ENCODE measurements at places on chromosomes 16 and 17.

DNA sequence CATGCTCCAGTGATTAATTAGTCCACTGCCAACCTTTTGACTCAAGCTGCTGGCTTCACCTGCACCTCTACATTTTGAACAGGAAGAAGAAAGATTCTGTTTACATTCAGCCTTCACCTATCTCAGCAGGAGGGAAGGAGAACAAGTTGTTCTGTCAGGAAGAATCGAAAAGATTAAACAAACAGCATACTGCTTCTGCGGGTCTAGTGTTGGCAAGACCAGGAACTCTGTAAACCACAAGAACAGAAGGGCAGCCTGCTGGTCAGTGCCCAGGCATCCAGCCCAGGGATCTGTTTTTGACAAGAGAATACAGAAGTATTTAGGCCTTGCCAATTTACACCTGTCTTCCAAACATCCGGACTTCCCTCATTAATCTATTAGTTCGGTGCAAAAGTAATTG, 189.7 kb downstream of the CHD9NB start:
- no peak for DNase-seq

DNA sequence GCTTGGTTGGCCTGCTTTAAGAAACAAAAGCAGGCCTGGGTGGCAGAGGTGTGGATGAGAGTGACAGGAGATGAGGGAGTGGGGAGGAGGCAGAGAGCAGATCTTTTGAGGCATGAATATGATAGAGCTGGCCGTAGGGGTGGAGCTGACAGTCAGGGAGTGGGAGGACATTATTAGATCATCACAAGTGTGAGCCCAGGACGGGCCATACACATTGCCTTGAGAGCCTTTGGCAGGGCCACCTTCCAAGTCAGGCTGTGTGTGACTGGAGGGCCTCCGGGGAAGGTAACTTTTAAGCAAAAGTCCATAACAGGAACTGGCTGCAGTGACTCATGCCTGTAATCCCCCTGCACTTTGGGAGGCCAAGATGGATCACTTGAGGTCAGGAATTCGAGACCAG, 26.3 kb downstream of the GINS3 start:
- peak; percentile 95 for DNase-seq

DNA sequence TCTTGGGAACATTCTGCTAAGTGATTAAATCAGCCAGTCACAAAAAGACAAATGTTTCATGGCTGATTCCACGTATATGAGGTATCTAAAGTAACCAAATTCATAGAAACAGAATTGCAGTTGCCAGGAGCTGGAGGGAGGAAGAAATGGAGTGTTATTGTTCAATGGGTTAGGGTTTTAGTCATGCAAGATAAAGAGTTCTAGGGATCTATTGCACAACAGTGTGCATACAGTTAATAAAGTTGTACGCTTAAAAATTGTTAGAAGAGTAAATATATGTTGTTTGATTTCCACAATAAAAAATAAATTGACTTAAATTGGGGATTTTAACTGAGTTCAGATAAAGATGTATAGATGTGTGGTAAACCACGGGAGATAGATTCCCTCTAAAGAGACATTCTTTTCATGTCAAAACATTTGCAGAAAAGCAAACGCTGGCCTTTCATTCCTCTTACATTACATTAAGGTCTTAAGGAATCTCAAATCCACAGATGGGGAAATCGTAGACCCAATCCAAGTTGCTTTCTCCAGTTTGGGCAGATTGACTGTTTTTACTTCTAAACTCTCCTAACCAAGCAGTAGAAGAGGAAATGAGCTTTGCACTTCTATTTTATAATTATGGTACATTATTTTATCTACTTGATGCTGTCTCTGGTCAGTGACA, 4.6 kb downstream of the PRDM7 start:
- DNase-seq = no peak

GRCh38 chr17:50218071-50218759, 16.8 kb upstream of the COL1A1 start:
- DNase-seq = no peak

DNA sequence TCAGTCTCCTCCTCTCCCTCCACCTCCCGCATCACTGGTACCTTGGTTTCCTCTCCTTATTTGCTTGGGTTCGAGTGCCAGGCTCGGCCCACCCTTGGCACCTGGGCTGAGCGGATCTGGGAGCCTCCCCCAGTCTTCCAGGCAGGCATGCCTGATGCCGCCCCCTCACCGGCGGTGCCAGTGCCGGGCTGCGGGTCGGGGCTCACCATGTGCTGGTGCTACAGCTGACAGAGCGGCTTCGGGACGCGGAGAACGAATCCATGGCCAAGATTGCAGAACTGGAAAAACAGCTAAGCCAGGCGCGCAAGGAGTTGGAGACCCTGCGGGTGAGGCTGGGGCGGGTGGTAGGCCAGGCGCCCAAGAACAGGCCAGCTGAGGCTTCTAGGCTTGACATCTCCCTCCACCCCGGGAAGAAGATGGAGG, 19.2 kb downstream of the FMNL1 start:
- DNase-seq = no peak

DNA sequence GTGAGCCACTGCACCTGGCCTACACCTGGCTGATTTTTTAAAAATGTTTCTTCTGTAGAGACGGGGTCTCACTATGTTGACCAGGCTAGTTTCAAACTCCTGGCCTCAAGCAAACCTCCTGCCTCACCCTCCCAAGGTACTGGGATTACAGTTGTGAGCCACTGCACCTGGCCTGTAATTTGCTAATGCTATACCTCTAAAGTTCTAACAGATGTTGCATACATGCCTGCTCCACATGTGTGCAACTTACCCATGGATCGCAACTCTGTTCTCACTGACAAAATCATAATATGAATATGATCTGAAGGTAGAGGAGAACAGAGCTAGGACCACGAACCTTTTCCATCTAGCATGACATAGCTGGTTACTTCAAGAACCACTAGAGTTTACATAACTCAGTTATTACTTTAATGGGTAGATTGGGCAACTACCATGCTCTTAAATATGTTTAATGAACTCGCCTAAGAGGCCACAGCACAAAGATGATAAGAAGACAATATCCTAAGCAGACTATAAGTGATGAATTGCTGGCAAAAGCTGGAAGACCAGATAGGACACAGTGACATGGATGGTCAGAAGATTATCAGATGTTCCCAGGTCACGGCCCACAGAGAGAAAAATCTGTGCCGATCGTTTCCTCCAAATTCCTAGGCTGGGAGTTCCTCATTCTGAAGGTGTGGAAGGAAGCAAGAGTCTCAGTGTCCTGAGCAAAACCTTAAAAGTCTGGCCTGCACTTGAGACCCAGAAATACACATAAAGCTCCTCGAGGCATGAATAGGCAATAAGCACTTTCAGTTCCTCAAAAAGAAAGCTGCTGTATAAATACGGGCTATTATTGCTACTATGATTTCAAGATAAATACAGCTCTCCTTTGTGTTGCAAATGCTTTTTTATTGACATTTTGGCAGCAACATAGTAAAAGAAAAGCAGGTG, 53.6 kb upstream of the ICAM2 start:
- no peak for DNase-seq

GRCh38 chr17:71553381-71553780, 567.4 kb upstream of the SOX9 start:
- DNase-seq = no peak

GRCh38 chr17:46181940-46182339, 11.3 kb downstream of the KANSL1 start:
- no peak for DNase-seq

DNA sequence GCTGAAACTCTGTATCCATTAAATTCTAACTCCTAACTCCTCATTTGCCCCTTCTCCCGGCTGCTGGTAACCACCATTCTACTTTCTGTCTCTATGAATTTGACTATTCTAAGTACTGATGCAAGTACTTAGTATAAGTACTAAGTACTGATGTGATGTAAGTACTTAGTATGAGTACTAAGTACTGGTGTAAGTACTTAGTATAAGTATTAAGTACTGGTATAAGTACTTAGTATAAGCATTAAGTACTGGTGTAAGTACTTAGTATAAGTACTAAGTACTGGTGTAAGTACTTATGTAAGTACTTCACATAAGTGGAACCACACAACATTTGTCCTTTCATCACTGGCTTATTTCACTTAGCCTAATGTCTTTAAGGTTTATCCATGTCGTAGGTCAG, 32.3 kb upstream of the PRKCA start:
- DNase-seq = no peak

DNA sequence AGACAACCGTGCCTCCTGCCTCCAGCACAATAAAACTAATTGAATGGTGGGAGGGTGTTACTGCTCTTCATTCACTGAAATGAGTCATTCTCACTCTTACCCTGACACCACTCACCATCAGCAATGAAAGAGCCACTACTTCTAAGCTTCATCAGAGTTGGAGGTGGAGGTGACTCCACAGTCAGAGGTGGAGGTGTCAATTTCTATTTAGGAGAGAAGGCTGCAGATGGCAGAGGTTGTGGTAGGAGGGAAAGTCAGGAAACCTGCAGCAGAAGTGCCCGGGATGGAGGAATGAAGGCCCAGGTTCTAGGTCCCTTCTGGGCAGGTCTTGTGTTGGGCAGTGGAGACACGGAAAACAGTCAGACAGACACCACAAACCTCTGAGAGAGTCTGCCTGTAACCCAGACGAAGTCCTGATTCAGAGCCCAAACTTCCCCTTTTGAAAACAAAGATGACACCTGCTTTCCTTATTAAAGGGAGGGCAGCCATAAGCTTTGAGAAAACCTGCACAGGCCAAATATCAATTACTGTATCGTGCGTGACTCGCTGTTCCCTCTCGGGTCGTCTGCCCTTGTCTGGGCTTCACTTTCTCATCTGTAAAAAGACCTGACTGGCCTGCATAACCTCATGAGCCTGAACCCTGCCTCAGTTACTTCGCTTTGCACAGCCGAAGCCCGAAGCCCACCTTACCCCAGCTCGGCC, 668 bp downstream of the ATPAF2 start:
- DNase-seq = peak; percentile 27

- no peak for DNase-seq
Measured at GRCh38 chr16:29908719-29909220, 8.5 kb downstream of the ASPHD1 start.

GRCh38 chr16:57427824-57428223, 19.4 kb downstream of the CIAPIN1 start:
- no peak for DNase-seq

- no peak for DNase-seq
Measured at GRCh38 chr17:75738218-75738802, 17.1 kb downstream of the ITGB4 start.

- DNase-seq = peak; percentile 26
Measured at GRCh38 chr17:6994666-6995256, 1.1 kb upstream of the ALOX12 start.

DNA sequence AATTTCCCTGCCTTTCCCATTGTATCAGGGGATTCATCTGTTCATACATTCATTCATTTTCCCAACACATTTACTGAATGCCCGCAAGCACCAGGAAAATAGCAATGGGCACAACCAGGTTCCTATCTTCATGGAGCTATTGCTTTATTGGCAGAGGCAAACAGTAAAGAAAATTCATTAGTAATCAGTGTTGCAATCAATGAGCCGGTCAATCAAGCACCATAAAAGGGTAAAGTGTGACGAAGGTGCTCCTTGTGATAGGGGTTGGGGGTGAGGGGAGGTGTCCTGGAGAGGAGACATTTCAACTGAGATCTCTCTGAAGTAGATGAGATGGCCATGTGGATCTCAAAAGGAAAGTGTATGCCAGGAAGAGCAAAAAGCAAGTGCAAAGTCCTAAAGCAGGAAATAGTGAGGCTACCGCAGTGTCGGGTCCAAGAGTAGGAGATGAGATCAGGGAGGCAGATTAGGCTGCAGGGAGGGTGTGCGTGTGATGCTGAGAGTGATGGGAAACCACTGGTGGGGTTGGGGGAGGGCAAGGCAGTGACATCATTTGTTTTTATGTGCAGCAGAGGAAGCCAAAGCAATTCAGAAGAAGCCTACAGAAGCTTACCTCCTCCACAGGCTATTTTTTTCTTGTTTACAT, 28.4 kb downstream of the CDH13 start:
- peak; percentile 98 for DNase-seq

DNA sequence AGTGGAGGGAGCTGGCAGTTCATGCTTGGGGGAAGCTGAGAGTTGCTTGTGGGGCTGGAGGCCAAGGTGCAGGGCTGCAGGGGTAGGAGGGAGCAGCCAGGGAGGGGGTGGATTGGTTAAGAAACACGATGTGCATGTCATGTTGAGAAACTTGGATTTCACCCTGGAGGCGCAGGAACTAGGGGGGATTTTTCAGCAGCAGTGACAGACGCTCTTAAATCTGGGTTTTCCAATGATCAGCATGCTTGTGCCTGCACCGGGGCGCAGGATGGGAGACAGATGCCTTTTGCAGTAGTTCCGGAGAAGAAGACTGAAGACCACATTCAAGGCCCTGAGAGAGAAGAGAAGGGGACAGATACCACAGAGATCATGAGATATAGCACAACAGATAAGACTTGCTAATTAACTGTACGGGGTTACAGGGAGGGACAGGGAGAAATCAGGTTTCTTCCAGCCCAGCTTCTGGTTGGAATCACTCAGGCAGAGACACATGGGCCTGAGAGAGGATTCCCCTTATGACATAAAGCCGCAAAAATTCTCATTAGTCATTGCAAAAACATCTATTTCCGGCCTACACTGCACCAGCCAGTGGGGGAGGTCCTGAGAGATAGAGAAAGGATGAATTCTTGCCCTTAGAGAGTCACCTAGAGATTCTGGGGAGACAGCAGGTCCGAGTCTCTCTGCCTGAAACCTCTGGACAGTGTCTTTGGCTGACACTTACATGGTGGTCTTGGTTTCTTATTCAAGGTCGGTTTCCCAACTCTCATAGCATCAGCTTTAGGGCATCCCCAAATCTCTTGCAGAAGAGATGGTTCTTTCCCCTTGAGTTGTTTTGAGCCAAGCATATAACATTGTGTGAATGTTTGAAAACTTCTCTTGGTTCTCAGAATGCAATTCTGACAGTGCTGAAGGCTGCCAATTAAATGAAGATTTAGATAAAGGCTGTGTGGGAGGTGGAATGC, 27.1 kb downstream of the CDH13 start:
- peak; percentile 98 for DNase-seq

- no peak for DNase-seq
Measured at GRCh38 chr17:67392111-67392510, 15.0 kb downstream of the PITPNC1 start.

DNA sequence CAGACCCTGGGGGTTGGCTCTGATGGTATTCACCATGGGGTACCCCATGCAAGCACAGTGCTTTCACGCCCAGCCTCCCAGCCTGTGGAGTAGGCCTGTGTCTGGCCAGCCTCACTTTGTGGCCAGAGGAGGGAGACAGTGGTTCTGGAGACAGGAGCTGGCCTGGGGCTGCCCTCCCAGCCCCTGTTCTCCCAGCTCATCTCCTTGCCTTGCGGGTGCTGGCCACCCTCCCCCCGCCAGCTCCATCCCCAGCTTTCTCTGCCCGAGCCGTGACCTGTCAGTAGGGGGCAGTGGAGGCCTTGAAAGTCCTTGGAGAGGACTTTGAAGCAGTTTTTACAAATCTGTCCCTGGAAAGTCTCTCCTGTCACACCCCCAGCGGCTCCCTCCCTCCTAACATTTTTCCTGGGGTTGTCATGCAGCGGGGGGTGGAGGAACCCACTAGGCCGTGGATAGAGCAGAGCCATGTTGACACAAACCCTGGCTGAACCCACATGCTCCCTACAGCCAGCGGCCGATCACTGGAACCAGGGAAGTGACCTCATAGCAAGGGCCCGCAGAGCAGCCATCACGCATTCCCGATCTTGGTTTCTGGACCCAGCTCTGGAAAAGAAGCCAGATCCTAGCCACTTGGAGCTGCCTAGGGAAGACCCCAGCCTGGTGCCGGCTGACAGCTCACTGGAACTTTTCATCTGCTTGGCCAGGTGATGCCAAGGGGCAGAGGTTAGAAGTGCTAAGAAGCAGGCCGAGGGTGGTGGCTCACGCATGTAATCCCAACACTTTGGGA, 289.4 kb downstream of the SEC14L1 start:
- peak; percentile 98 for DNase-seq

- DNase-seq = no peak
Measured at GRCh38 chr17:33021731-33022408, 30.2 kb downstream of the SPACA3 start.

Data from M059J (cell line).